Right renal pelvis (tissue), 4 donors: ENCODE measurements at places on chromosomes 6 and 20.

DNA sequence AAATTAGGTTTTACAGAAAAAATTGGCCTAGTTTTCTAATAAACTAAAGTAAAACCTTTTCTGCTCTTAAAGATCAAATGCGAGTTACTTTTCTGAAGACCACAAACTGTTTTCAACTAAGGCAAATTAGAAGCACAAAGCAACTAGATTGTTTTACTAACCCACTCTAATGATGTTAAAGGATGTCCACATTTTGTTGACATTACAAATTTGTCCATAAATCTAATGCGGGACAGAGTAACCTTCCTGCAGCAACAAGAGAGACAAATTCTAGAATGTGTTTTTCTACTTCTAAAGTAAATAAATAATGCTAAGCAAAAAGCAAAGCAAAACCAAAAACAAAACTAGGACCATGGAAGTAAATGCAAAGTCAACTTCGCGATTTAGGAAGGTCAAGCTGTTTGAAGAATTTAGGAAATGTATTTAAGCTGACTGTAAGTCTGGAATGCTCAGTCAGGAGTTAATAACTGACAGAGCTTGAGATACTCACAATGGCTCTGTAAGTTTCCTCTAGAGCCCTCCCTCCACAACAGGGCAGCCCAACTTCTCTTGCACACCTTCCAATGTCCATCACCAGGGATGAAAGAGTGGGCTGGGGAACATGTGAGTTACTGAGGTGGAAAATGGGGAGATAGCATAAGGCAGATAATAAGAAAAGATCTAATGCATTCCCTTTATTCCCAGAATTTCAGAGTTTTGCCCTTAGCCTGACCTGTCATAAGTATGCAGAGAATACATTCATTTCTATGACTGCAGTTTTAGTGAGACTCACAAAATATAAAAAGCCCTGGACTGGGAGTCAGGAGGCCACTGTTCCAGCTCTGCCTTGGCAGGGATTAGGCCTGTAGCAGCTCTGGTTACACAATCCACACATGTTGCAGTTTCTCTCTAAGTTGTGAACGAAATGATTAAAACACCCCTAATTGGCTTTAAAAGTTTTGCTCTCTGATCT lies 158.8 kb downstream of the FOXA2 start:
- DNase-seq: no peak

GRCh38 chr20:17712708-17713107 lies 12.9 kb downstream of the BANF2 start:
- no peak for DNase-seq

DNA sequence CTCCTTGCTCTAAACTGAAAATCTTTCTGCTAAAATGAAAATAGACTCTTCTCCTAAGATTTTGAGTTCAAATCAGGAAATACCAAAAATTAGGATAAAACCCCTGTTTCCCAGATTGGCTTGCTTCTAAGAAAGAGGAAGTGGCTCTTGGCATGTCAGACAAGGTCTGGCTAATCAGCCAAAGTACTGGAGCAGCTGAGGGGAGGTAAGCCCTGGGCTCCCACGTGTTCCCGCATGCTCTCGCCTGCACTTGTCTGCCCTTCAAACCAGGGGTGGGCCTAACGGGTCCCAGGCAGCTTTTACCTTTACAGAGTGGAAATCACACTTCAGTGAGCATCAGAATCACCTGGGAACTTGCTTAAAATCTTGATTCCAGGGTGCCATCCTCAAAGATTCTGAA lies 43.2 kb upstream of the GABRR1 start:
- no peak for DNase-seq

DNA sequence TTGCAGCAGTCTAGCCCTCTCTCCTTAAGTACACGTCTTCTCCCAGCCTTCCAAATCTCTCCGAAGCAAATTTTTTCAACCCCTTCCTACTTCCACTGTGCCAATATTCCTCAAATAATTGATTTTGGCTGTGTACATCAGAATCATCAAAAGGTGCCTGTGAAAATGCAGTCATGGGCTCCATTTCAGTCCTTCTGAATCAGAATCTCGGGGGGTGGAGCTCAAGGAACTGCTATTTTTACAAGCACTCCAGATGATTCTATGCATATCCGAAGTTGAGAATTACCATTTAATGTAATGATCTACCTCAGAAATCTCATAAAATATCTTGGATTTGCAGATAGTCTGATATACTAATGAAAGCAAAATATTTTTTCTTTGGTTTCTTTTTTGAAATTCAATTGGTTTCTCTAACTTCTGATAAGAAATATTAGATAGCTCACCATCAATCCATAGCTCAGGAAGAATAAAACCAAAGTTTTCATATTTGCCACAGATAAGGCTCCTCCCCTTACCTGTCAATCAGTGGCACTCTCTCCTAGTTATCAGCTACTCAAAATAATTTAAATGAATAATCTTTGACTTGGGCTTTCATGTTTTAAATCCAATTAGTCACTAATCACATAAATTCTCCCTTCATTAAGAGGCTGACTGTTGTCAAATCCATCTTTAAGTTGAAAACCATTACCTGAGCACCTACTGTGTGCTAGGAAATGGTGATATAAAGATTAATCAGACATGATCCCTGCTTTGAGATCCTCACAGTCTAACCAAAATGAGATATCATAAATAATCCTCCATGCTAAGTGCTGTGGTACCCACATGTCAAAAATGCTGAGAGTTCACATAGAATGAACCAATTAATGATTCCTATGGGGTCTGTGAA lies 36.4 kb upstream of the STXBP5 start:
- DNase-seq: no peak

- DNase-seq: no peak
Observed at GRCh38 chr6:31677955-31678354, 2.9 kb downstream of the LY6G5C start.

DNA sequence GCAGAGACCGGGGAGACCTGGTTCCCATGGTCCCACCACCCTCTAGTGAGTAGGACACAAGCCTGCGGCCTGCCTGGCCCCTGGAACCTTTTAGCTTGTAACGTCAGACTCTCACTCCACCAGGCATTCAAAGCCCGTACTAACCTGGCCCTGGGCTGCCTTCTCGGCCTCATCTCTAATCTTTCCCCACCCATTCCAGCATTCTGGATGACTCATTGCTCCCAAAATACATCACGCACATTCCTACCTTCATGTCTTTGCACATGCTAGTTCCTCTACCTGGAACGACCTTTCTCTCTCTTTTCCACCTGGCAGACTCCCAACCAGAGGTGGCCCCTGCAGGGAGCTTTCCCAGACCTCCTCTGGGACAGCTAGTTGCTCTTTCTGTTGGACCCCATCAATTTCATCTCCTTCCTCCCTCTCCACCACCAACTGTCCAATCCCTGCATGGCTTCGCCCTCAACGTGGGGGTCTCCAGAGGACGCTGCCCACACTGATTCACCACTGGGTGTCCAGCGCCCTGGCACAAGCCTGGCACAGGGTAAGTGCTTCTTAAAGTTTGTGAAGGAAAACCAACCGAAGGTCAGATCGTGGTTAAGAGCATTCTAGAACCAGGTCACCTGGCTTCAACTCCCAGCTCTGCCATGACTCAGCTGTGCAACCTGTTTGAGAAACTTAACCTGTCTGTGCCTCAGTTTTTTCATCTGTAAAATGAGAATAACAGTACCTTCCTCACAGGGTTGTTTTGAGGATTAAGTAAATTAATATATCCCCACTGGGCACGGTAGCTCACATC lies 35.2 kb downstream of the JPH2 start:
- DNase-seq: no peak

DNA sequence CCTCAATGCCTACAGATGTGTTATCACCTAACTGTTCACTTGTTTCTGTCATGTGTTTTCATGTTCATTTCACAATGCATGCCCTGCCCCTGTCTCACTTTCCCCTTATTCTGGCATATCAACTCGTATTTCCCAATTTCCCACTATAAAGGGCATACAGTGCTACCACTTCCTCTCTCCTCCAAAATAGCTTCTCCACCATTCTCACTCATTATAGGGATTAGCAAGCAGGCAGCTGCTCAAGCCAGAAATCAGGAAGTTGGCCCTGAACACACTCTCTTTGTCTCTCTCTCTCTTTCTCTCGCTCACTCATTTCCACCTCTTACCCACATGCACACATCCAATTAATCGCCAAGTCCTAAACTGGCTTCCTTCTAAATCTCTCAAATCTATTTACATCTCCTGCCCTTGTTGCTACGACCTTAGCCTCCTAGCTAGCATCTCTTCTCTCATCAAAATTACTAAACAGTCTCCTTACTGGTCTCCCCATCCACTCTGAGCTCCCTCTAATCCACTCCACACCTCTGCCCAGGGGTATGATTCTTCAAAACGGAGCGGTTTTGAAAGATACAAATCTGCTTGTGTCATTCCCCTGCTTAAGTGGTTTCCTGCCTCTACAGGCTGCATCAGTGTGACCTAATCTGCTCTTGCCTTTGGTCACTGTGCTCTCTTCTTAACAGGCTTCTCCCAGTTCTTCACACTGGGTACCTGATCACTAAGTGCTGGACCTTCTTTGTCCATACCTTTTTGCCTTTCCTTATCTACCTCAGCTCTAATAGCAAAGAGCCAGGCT lies 196.2 kb downstream of the BTBD9 start:
- DNase-seq: no peak

- no peak for DNase-seq
Observed at GRCh38 chr6:143003676-143004075, 57.0 kb upstream of the AIG1 start.

GRCh38 chr6:35919085-35919826 lies 1.6 kb downstream of the SRPK1 start:
- DNase-seq: no peak

- no peak for DNase-seq
Observed at GRCh38 chr6:166152660-166153059, 15.0 kb downstream of the TBXT start.

DNA sequence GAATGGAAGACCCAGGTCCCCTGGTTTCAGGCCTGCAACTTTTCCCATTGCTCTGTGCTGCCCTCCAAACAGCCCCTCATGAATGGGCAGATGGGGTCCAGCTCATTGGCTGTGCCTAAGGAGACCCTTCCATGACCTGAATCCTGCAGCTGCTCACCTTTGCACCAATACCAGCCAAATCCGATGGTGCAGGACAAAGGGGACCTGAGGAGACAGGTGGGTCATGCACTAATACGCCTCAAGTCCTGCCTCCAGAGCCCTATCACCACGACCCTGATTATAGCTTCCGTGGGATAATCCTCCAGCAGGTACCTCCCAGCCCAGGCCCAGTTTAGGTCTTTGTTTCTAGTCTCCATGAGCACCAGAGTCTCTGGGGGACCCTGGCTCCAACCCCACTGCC lies 16.8 kb downstream of the TREM1 start:
- no peak for DNase-seq

- DNase-seq: no peak
Observed at GRCh38 chr20:32037929-32038328, 14.1 kb upstream of the HCK start.

DNA sequence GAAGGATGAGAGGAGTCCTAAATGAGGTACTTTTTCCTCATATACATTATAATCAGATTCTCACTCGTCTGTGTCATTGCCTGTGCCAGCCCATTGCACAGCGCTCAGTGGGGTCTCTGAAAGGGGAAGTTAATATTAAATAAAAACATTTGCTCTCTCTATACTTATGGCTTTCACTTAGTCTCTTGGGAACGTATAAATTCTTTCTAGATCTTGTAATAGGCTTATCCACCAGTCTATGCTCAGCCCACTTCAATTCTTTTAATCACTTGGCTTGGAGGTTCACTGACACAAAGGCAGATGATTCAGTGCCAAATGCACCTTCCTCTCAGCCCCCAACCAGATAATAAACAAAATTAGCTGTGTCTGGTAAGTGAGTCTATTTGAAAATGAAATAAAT lies 164.3 kb upstream of the OGFRL1 start:
- no peak for DNase-seq

DNA sequence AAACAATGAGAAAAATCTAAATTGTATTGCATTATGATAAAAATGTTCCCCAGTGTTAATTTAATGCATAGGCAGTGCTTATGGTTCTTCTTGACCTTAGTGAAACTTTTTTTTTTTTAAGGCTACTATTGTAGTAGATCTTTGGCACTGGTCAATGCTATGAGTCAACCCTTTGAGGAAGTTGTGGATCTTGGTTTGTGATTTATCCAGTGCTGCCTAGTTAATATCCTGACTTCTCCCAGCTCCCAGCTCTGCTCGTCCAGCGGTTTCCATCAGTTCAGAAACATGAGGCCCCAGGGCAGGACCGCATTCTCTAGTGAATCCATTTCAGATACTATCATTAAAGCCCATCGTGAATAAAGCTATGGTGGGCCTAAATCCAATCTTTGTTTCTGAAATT lies 364.5 kb upstream of the JARID2 start:
- DNase-seq: no peak

- no peak for DNase-seq
Observed at GRCh38 chr20:37590938-37591490, 63.3 kb upstream of the BLCAP start.

- DNase-seq: no peak
Observed at GRCh38 chr6:12974551-12974950, 258.0 kb downstream of the PHACTR1 start.

GRCh38 chr6:164962805-164963204 lies 346.6 kb downstream of the C6orf118 start:
- no peak for DNase-seq

DNA sequence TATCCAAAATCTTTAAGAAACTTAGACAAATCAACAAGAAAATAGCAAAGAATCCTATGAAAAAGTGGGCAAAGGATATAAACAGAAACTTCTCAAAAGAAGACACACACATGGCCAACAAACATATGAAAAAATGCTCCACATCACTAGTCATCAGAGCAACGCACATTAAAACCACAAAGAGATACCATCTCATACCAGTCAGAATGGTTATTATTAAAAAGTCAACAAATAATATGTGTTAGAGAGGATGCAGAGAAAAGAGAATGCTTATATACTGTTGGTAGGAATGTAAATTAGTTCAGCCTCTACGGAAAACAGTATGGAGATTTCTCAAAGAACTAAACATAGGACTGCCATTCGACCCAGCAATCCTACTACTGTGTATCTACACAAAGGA lies 212.0 kb upstream of the DTNBP1 start:
- no peak for DNase-seq
